Stimulated activated CD4-positive, alpha-beta T cell treated with anti-CD3 and anti-CD28 coated beads, Interleukin-1b, Interleukin-23, amount 100 ng/mL, for 48 hours (primary cell): ENCODE measurements at places on chromosomes 16 and 17.

GRCh38 chr16:72902206-72902605, 145.7 kb downstream of the ZFHX3 start:
- DNase-seq: no peak

GRCh38 chr17:42132941-42133340, 10.3 kb downstream of the HSPB9 start:
- DNase-seq: peak; percentile 56

- DNase-seq: peak; percentile 24
Observed at GRCh38 chr16:87661561-87661960, 59.3 kb downstream of the JPH3 start.

- no peak for DNase-seq
Observed at GRCh38 chr16:85879975-85880831, 18.8 kb upstream of the IRF8 start.
